Mesenteric fat pad (tissue), 1 donor: ENCODE measurements at places on chromosomes 16 and 17.

DNA sequence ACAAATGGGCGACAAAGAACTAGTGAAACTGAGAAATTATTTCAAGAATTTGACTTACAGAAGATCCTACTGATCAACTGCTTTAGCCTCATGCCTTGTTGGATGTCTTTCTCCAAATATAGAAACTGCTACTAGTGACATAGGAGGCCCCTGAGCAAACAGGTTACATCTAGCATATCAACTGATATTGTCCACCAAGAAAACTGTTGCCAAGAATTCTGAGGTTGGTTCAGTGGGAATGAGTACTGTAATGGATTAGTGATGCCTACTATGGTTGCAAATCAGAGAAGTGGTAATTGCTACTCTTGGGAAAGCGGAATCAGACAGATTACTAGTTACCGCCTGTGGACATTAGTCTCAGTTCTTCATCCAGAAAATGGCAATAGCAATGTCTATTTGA lies 10.0 kb downstream of the CDC27 start:
- DNase-seq, result no peak

GRCh38 chr16:81523387-81524115 lies 78.9 kb downstream of the CMIP start:
- DNase-seq, result no peak

DNA sequence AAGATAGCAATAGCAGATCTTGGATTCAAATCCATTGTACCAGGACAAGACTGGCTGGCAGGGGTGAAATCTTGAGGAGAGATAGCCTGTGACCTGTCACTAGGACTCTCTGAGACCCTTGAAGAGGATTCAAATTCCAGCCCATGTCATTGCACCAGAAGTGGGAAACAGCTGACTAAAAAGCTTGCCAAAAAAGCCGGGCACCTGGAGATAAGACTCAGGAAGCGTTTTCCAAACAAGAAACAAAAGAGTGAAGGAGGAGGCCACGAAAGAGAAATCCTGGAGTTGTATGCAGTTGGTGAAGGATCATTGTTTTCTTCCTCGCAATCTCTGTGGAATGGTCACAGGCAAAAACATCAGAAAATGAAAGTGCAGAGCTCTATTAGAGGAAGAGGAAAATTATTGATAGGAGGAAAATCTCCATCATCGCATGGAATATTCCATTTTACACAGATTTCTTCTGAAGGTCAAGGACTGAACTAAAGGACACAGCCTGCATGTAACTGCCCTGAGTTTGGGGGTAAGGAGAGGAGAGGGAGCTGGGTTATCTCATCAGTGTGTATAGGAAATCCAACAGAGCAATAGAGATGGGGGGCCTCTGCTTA lies 9.0 kb upstream of the WSB1 start:
- no peak for DNase-seq

DNA sequence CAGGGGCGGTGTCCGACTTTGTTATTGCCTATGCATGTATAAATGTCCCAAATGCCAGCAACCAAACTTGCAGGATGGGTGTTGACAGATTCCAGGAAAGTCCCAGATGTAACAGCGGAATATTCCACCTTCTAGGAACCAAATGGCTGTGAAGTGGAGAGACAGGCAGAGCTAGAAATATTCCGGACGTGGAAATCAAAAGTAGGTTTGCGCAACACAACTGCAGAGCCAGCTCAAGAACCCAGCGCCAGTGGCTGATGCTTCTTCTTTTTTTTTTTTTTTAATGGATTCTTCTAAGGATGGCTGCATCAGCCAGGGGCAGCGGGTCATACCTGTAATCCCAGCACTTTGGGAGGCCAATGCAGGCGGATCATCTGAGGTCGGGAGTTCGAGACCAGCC lies 601.7 kb downstream of the MAF start:
- DNase-seq, result no peak

DNA sequence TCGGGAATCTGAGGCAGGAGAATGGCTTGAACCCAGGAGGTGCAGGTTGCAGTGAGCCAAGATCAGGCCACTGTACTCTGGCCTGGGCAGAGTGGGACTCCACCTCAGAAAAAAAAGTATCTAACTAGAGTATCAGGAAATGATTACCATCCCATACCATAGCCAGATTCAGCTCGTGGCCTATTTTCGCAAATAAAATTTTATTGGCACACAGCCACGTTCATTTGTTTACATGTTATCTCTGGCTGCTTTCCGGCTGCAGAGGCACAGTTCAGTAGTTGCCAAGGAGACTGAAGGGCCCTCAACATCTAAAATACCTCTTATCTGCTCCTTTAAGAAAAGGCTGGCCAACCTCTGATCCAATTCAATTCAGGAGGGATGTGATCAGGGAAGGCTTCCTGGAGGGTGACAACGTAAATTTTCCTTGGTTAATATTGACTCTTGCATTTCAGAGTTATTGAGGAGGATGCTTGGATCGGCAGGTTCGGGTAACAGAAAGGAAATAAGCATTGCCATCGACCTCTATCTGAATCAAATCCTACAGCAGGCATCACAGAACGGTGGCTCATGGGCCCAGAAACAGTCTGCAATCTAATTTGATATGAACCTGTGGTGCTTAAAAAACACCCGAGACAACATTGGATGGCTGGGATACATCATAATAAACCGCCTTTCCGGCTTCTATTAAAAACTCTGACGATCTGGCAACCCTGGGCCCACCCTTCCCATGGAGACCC lies 73.8 kb downstream of the XYLT1 start:
- peak; percentile 51 for DNase-seq

DNA sequence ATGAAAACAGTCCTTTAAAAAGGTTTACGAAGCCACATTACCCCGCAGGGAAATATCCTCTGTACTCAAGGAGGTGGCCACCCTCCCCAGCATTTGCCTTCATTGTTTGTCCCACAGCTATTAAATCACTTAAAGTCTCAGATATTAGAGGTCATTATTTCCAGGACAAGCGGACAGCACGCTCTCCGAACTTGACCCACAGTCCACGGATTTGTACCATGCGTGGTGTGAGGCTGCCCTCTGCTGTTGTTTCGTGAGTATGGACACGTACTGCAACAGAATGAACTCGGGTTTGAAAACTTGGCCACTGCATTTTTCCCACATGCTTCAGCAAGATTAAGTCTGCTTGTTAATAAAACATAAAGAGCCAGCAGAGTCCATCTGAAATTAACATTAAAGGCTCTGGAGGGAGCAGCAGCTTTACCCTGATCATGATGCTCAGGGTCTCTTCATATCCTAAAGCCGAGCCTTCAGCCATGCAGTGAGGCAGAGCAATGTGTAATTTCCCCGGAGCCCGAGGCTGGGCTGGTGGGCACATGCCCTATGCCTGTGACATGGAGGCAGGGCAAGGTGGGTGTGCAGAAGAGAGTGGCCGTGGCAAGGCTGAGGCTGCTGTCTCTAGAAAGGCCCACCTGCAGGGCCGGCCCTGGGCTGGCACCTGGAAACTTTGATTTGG lies 19.7 kb downstream of the MEAK7 start:
- peak; percentile 55 for DNase-seq
